ENCODE measurements at places on chromosomes 6 and 20.
A peak's percentile ranks its signal among the peaks of the same experiment; 100 is the strongest.

GRCh38 chr6:36171573-36171972 is 25.0 kb upstream of the BRPF3 start:
- DNase-seq = no peak

- DNase-seq = no peak
Measured at GRCh38 chr6:113055061-113055460, 707.9 kb downstream of the RFPL4B start.

DNA sequence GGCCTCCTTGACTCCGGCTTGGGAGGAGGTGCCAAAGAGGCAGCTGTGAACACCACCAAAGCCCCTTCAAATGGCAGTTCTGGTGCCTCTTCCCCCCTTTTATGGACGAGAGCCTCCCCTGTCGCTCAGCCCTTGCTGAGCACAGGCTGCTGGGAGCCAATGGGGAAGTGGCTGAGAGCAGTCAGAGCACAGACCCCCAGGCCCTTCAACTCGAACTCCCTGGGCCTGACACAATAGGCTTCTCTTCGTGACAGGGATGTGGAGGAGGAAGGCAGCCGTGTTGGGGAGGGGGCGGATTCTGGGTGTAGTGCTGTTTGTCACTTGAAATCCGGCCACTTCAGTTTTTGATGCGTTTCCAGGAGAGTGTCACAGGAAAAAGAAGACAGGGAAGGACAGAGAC is at the start of gene PDYN:
Gene PDYN (minus strand): TSS at position 73 of the 400 bp plus-strand sequence. CDS start 10,974 bp downstream, outside the sequence.
- DNase-seq = no peak

DNA sequence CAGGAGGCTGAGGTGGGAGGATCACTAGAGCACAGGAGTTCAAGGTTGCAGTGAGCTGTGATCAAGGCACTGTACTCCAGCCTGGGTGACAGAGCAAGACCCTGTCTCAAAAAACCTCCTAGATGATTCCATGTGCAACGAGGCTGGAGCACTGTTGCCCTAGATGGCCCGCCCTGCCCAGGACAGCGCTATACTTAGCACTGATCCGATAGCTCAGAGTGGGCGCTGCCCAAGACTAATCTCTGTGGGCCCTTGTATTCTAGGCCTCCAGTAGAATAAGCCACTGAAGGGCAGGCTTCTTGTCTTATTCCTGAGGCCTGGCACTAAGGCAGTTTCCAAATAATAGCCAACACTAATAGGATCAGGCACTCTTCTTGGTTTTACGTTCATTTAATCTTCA is 41.0 kb downstream of the STK35 start:
- DNase-seq = no peak

GRCh38 chr6:162090734-162091133 is 636.8 kb downstream of the PRKN start:
- peak; percentile 97 for DNase-seq

GRCh38 chr6:42136508-42137193 is 5.8 kb downstream of the C6orf132 start:
- peak; percentile 77 for DNase-seq

DNA sequence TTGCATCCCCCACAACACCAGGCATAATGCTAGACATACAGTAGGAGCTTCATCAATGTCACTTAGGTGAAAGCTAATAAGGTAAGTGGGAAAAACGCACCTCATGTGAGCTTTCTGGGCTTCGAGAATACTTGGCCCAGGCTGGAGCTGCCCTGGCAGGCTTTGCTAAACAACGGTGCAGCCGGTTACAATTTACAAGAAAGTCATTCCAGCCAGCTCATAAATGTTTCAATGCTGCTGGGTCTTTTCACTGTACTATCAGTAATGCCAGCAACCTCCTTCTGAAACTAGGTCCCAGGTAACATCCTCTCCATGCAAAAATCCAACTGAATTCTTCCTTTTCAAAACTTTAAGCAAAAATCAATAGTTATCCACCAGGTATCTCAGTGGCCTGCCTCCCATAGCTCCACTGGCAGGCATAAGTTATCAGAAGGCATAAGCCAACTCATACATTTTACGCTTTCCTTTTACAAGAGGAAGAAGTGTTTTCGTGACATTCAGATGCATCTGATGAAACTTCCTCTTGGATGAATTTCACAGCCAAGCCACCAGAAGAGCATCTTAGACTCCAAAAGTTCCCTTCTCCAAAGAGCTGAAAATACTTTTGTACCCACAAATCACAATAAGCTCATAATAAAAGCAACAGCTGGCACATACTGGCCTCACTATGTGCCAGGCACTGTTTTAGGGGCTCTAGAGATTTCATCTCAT is 56.3 kb downstream of the RTN4IP1 start:
- no peak for DNase-seq

DNA sequence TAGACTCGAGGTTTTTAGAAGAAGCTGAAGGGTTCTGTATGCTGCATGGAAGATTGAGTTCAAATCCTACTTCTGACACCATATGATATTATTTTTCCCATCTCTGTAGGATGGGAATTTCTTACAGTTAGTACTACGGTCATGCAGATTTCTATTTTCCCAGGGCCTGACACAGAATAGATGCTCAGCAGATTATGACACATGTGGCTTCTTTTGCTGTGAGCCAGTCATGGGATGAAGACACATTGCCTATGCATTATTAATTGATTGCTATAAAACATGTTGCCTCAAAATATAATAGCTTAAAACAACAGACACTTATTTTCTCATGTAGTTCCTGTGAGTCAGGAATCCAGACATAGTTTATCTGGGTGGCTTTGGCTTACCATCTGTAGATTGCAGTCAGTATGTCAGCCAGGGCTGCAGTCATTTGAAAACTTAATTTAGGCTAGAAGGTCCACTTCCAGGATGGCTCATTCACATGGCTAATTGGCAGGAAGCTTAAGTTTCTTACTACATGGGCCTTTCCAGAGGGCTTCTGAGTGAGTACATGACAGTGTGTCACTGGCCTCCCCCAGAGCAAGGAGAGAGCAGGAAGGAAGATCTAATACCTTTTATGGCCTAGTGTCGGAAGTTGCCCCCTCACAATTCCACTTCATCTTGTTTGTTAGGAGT is 29.5 kb downstream of the TOP1 start:
- peak; percentile 87 for DNase-seq

- DNase-seq = no peak
Measured at GRCh38 chr6:4271761-4272470, 136.5 kb upstream of the ECI2 start.

DNA sequence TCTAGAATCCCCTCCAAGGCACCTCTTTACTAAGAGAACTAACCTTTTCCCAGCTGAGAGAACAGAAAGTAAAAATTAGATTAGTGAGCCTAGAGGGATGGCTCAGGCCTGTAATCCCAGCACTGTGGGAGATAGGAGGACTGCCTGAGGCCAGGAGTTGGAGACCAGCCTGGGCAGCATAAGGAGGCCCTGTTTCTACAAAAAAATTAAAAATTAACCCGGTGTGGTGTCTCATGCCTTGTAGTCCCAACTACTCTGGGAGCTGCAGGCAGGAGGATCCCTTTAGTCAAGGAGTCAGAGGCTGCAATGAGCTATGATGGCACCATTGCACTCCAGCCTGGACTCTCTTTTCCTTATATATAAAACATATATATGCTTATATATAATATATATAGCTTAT is 5.5 kb upstream of the OOEP start:
- DNase-seq = no peak

DNA sequence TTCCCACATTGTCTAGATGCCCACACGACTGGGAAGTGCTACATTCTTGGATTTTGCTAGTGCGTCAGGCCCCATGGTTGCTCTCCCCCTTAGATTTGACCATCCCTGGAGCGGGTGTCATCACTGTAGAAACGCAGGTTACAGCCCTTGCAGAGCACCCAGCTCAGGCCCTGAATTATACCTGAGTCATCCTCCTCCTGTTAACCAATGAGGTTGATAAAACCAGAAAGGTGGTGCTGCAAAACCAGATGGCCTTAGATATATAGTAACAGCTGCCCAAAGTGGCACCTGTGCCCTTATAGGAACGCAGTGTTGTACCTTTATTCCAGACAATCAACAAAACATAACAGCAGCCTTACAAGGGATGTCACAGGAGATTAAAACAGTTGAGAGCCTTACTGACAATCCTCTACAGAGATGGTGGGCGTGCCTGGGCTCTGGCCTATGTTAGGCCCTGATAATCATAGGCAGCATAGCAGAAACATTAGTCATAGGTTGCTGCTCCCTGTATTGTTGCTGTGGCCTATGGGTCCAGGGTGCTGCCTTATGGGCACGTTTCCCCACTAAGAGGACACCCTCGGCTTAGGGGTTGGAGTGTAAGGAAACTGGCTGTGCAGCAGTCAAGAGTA is 33.6 kb upstream of the HSF2 start:
- no peak for DNase-seq

- DNase-seq = no peak
Measured at GRCh38 chr6:106972500-106972899, 2.0 kb downstream of the CD24 start.

DNA sequence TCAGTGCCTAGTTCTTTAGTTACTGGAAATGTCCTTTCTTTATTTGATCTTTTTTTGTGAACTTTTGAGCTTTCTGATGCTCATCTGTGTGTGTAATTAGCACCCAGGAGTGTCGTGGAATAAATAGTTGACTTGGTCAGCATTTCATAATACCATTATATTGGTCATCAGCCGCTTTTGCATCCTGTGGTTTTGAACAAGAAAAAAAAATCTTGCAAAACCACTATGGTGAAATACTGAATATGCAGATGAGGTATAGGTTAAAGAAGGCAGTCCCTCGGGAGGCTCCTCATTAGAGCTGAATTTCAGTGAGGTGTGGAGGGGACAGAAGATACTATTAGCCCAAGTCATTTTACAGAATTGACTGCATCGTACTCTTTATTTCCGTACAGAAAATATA is 90.1 kb downstream of the FOXO3 start:
- DNase-seq = peak; percentile 75

- no peak for DNase-seq
Measured at GRCh38 chr6:23654745-23655144, 471.3 kb upstream of the NRSN1 start.

- no peak for DNase-seq
Measured at GRCh38 chr20:14830899-14831298, 493.5 kb upstream of the FLRT3 start.

- no peak for DNase-seq
Measured at GRCh38 chr6:130132286-130132701, 90.5 kb downstream of the SAMD3 start.

- no peak for DNase-seq
Measured at GRCh38 chr6:53066077-53066417, 843 bp downstream of the FBXO9 start.

DNA sequence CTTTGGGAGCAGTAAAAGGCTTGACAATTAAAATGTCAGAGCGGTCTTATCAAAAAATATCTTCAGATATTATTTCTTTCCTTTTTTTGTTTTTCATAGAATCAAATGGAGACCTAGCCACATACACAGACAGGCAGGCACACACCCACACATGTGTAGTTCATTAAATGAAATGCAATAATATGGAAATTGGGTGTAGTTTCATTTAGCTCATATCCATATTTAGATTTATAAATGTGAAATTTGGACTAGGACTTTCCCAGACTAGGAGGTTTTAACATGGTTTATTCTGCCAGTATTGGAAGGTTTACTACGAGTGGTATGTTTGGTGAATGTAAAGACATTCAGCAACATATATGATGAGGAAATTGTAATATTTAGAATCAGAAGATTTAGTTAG is 277.7 kb upstream of the NT5E start:
- no peak for DNase-seq

- DNase-seq = no peak
Measured at GRCh38 chr20:20334489-20334888, 33.4 kb upstream of the INSM1 start.

- peak; percentile 58 for DNase-seq
Measured at GRCh38 chr6:16514249-16514648, 247.0 kb downstream of the ATXN1 start.

GRCh38 chr6:83151114-83151513 is 42.0 kb downstream of the PGM3 start:
- peak; percentile 3 for DNase-seq

DNA sequence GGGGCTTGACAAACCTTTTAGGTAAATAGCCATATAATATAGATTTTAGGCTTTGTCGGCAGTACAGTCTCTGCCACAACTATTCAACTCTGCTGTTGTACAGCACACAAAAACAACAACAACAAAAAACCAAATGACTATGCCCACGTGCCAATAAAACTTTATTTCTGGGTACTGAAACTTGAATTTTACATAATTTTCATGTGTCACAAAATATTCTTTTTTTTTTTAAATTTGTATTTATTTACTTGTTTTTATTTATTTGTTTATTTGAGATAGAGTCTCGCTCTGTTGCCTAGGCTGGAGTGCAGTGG is 34.8 kb upstream of the B4GALT5 start:
- DNase-seq = no peak

DNA sequence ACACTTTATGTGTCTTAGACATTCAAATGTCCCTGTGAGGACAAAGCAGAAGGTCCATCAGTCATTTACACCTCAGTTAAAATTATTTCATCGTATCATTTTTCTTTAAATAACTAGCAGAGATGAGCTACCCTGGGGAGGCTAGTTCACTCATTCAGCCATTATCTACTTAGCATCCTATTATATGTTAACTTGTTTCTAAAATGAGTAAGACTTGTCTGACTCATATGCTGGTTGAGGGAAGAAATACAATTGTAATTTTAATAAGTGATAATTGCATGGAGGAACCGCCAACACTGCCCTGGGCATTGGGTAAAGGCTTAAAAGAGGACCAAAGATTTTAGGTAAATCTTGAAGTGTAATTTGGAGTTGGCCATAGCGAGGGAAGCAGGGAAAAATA is 12.4 kb upstream of the PTPRK start:
- DNase-seq = peak; percentile 15

DNA sequence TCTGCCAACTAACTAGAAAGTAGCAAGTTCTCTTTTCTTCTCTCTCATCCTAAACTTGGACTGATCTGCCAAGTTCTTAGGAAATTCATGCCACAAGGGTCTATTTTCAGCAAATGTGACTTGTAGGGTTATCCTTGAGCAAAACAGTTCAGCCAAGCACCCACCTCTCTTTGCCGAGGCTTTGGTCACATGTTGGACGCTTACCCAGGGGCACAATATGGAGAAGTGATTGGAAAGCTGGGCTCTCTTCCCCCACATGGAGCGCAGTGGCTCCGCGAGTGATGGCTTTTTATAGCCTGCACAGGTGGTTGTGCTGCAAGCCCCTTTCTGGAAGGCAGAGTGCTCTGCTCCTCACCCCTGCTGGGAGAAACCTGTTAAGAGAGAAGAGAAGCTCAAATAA is 47.7 kb upstream of the FNDC1 start:
- no peak for DNase-seq

GRCh38 chr6:82145926-82146452 is 101.6 kb downstream of the IBTK start:
- DNase-seq = peak; percentile 26

All from fibroblast of skin of abdomen (primary cell).